ENCODE measurements at places on chromosomes 4 and X. TPM values are rescaled to one million over a fixed set of nuclear protein-coding genes. Genes with fewer than 3 reads are reported as not detected.

The MAGEE2 gene
- not detected for total RNA-seq

The TEX13B gene
- not detected for total RNA-seq

DNA sequence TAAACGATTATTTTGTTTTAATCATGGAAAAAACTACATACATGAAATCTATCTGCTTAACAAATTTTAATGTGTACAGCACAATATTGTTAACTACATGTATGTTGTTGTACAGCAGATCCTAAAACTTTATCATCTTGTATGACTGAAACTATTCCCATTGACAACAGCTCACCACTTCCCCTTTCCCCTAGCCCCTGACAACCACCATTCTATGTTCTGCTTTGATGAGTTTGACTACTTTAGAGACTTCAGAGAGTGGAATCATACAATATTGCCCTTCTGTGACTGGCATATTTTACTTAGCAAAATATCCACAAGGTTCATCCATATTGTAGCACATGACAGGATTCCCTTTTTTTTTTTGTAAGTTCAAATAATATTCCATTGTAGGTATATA lies 185.9 kb downstream of the CFAP299 start:
- no peaks in the 10 kb centered on the region for H3K4me1 ChIP-seq
- no peaks in the 10 kb centered on the region for H3K27me3 ChIP-seq
- no peak for DNase-seq
- H3K4me3 ChIP-seq = no peak overlapping the region

- H3K4me3 ChIP-seq = peak overlapping the region; percentile 57
- no peaks in the 10 kb centered on the region for H3K36me3 ChIP-seq
- DNase-seq = no peak
- H3K27ac ChIP-seq = no peak overlapping the region
- H3K4me1 ChIP-seq = peaks cover 25% of the 10 kb centered on the region
These were observed 1.6 kb downstream of the APBB2 start for GRCh38 chr4:41212616-41213203.

- H3K36me3 ChIP-seq = no peaks in the 10 kb centered on the region
- H3K4me3 ChIP-seq = no peak overlapping the region
- H3K27me3 ChIP-seq = no peaks in the 10 kb centered on the region
- DNase-seq = no peak
These were observed 891.0 kb upstream of the FRG1 start for GRCh38 chr4:189049682-189050081.
